Ovary (tissue), 10 donors: ENCODE measurements at places on chromosomes 2 and 18. TPM values are rescaled to one million over a fixed set of nuclear protein-coding genes. Genes with fewer than 3 reads are reported as not detected.

The OSBPL6 gene
- 7.4 TPM for polyA plus RNA-seq

The CCDC74B gene
- 2.6 TPM for polyA plus RNA-seq

The GCG gene
- not detected for polyA plus RNA-seq

The SLC14A1 gene
- 0.24 TPM for polyA plus RNA-seq

The PID1 gene
- polyA plus RNA-seq, result 24.7 TPM

The GALNT14 gene
- polyA plus RNA-seq, result 0.28 TPM

The AUP1 gene
- polyA plus RNA-seq, result 87.1 TPM

The L3MBTL4 gene
- polyA plus RNA-seq, result 5.4 TPM

The TEKT4 gene
- 0.02 TPM for polyA plus RNA-seq

The CLEC4F gene
- polyA plus RNA-seq, result 1.3 TPM

The SDC1 gene
- 0.62 TPM for polyA plus RNA-seq

The SERPINB3 gene
- 0.05 TPM for polyA plus RNA-seq

The CABLES1 gene
- 8.9 TPM for polyA plus RNA-seq

The HOXD3 gene
- polyA plus RNA-seq, result 6.7 TPM

The PTPN2 gene
- 48.1 TPM for polyA plus RNA-seq

The POTEC gene
- not detected for polyA plus RNA-seq

The OSGEPL1 gene
- 9.7 TPM for polyA plus RNA-seq

The SLC16A14 gene
- 8.1 TPM for polyA plus RNA-seq

The TNFRSF11A gene
- polyA plus RNA-seq, result 1.8 TPM

The FOXI3 gene
- not detected for polyA plus RNA-seq

The DUSP19 gene
- 3.4 TPM for polyA plus RNA-seq

The WDSUB1 gene
- polyA plus RNA-seq, result 16.1 TPM

The FOXD4L1 gene
- not detected for polyA plus RNA-seq

The CCDC85A gene
- 0.17 TPM for polyA plus RNA-seq

The NOL4 gene
- polyA plus RNA-seq, result not detected

The FNDC4 gene
- 40.2 TPM for polyA plus RNA-seq

The SPDYA gene
- polyA plus RNA-seq, result 0.53 TPM

The VIT gene
- polyA plus RNA-seq, result 19.4 TPM

The GAD1 gene
- 0.77 TPM for polyA plus RNA-seq

The POTEJ gene
- polyA plus RNA-seq, result not detected

The CFC1 gene
- not detected for polyA plus RNA-seq

The PCARE gene
- polyA plus RNA-seq, result 0.50 TPM

The DLX2 gene
- polyA plus RNA-seq, result not detected

The PER2 gene
- polyA plus RNA-seq, result 8.1 TPM

The MYCN gene
- 3.8 TPM for polyA plus RNA-seq

The CDKL4 gene
- polyA plus RNA-seq, result not detected
